NT2/D1 (cell line): ENCODE measurements at places on chromosomes 12 and 14.

GRCh38 chr12:1630827-1631591 is 2.0 kb downstream of the WNT5B start:
- no peak for DNase-seq

GRCh38 chr14:21267431-21267845 is 1.8 kb downstream of the HNRNPC start:
- DNase-seq = no peak

- no peak for DNase-seq
These were observed 5.6 kb downstream of the TCP11L2 start for GRCh38 chr12:106308121-106308520.

DNA sequence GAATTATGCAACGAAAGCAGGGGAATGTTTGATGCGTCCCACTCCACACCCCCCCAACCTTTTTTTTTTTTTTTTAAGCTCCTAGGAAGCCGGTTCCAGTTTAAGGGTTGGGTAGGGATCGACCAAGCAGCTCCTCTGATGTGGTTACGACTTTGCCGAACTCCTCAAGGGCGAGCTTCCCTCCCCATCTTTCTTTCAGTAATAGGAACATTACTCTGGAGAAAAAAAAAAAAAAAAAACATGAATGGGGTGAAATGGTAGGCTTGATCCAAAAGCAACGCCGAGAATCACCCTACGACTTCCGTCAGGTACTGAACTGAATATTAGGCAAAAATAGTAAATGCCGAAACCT is 9.6 kb downstream of the BMP4 start:
- DNase-seq = no peak

GRCh38 chr12:131126662-131127173 is 173.0 kb downstream of the ADGRD1 start:
- DNase-seq = no peak

DNA sequence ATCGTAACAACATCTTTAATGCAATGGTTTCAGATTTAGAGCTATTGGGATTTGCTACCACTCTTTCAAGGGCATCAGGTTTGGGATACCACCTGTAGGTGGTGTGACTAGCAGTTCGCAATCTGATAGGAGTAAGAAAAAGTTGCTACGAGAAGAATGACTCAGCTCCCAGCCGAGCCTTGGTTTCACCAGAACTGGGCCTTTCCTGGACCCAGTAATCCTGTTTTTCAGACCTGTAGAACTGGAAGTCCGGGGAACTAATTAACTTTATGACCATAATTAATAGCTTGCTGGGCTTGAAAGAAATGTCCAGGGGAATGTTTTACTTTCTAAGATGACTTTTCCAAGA is 770 bp downstream of the ABHD4 start:
- no peak for DNase-seq

DNA sequence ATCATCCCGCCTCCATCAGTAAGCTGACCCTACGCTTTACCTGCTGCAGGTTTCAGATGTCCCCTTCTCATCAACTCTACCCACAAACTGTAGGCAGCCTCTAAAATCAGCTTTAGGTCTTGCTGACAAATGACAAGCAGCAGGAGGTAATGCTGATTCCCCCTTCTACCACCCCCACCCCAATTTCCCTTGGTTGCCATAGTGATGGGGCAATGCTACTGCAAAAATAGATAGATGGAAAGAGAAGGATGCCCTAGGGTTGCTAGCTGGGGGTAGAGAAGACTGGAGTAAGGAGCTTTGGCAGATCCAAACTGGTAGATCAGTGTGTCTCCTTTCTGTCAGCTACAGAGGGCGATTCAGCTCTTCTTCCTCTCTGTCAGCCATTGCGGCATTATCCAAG is 19.8 kb upstream of the PDE1B start:
- no peak for DNase-seq

DNA sequence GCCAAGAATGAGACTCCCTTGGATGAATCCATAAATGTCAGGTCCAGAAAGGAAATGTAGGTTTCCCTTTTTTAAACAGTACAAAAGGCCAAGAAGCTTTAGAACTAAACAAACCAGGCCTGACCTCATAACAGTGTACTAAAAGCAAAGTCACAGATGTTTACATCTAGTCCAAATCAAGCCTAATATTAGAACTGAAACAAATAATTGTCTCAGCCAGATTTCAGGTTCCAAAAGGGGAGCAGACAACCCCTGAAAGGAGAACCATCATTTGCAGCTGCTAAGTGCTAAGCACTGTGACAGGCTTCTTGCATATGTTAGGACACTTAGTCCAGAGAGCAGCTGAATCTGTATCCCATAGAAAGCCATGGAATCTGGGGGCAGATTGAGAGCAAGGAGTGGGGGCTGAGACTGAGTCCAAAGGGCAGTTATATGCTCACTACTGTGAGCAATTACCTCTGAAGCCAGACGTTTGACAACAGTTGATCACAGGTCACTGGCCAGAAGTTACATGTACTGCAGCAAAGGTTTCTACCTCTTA is 90.1 kb downstream of the STXBP6 start:
- no peak for DNase-seq

GRCh38 chr12:45974171-45974719 is 16.1 kb downstream of the SCAF11 start:
- DNase-seq = no peak
